Right hindlimb (tissue), 1 donor: ENCODE measurements at places on chromosomes 16 and 17.

DNA sequence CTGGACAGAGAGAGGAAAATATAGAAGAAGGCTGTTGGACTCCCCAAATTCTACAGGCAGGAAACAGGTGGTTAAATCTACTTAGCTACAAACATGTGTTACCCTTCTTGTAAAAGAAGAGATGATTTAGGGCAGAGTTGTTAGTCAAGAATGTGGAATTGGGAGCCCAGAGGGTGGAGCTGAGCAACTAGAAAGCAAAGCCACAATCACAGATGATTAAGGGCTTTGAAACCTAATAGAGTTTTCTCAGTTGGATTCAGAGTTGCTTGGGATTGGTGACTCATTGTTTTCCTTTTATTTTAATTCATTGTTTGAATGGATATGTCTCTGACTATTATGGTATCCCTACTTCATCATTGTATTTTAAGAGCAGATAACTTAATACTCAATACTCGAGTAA, 6.2 kb downstream of the ACSM5 start:
- no peak for DNase-seq

GRCh38 chr16:13957197-13958078, 37.5 kb downstream of the ERCC4 start:
- DNase-seq = peak; percentile 77

GRCh38 chr17:16495980-16496819, 4.2 kb upstream of the LRRC75A start:
- no peak for DNase-seq

- DNase-seq = no peak
These were observed 11.2 kb upstream of the GFOD2 start for GRCh38 chr16:67730326-67730725.

DNA sequence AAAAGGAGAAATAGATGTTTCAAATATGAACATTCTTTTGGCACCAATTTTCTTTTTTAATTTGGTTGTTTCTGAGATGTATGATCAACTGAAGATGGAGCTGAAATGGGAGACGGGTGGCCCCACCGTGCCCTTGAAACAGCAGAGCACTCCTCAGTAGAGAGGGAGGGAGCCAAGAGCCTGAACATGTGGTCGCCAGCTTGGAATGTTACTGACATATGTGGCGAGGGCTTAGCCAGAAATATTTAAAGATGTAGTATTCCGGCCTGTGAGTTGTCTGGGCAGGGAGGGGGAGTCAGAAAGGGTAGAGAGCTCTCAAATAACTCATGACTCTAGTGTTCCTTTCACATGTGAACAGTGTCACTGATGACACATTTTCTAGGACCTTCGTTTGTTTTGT, 13.3 kb upstream of the MRC2 start:
- DNase-seq = peak; percentile 87

GRCh38 chr17:73851091-73851490, 206.8 kb upstream of the SDK2 start:
- no peak for DNase-seq

DNA sequence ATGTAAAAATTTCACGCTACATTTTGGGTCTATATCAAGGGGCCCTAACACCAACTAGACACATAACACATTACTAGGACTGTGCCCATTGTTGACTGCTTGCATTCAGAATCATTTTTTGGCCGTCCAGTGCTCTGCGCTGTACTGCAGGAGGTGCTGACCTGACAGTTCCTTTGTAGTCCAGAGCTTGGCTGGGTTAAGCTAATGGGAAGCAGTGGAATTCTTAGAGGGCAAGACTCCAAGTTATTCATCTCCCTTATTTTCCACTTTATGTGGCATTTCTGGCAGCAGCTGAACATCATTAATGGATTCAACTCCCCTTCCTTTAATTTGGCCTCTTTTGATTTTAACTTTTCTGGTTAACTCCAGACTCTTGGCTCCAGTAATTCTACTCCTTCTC, 351.7 kb downstream of the CDH8 start:
- no peak for DNase-seq

DNA sequence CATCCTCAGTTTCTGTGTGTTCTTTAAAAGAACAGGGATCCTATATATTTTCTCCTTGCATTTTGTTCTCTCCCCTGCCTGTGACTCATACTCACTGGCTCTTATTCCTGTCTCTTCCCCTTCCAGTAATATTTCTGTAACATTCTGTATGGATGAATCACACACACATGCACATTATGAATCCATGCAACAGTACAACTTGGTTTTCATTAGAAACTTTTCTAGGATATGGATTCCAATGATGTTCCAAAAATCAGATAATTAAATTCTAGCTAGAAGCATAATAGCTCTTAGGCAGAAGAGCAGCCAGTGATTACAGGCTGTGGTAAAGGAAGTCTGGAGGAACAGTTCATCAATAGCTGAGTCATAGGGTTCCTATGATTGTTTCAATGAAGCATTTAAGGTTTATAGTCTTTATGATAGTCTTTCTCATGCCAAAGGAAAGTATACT, 119.6 kb upstream of the PMFBP1 start:
- no peak for DNase-seq

GRCh38 chr16:75043175-75043895, 44.5 kb downstream of the ZNRF1 start:
- DNase-seq = no peak

DNA sequence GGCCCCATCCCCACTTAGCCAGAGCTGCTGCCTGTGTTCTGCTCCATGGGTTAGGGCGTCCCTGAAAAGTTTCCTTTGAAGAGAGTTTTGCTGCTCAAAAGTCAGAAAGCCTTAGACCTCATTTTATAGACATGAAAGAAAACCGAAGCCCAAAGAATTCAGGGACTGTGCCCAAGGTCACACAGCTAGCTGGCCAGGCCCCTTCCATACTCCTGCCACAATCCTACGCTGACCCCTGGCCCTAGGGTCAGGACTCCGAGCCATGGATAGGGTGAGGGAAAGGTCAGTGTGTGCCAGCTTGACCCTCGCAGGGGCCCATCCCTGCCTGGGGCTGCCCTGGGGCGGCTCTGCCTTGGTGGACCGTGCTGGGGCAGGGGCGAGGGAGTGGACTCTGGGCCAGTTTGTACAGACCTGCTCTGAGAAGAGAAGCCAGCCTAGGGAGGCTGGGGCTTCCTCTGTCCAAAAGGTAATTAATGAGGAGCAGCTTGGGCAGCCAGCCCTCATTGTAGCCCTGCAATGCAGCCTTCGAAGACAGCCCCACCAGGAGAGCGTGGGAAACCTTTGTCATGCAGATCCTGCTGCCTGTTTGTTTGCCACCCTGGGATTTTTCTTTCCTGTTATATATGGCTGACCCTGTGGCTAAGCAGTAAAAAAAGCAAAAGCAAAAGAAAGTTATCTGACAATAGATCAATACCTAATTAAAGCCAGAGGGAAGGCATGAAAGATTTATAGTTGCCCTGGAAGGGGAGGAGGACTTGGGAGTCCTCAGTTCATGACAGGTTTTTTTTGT, 37.4 kb downstream of the RHBDL3 start:
- no peak for DNase-seq

- DNase-seq = no peak
These were observed 584 bp downstream of the PMP22 start for GRCh38 chr17:15264542-15264941.

DNA sequence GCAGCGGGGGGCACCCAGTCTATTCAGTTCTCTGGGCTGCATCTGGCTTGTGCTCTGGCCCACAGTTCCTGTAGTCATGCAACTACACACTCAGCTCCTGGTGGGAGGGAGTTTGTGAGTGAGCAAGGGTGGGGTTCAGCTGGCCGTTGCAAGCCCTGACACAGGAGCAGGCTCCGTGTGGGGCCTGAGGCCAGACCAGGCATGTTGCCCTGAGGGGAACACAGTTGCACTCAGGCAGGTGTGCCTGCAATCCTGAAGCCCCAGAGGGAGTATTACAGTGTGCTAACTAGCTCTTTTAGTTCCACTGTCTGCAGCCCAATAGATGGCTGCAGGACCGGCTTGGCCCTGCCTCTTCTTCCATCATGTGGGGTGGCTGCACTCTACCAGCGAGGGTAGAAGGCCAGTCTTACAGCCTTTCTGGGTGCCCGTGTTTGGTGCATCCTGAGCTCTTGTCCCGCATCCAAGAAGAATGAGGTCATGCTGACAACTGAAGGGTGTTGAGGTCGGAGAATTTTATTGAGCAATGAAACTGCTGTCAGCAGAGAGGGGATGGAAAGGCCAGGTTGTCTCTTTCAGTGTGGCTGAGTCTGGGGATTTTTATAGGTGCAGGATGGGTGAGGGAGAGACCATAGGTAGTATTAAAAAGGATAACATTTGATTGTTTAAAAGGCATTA, 49.9 kb upstream of the ELAC2 start:
- DNase-seq = peak; percentile 21

DNA sequence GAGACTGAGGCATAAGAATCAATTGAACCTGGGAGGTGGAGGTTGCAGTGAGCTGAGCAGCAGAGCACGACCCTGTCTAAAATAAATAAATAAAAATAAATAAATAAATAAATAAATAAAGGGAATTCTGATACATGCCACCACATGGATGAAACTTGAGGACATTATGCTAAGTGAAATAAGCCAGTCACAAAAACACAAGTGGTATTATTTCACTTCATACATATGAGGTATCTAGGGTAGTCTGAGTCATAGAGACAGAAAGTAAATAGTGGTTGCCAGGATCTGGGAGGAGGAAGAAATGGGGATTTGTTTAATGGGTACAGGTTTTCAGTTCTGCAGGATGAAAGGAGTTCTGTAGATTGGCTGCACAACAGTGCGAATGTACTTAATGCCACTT, 16.3 kb downstream of the PIPOX start:
- no peak for DNase-seq

DNA sequence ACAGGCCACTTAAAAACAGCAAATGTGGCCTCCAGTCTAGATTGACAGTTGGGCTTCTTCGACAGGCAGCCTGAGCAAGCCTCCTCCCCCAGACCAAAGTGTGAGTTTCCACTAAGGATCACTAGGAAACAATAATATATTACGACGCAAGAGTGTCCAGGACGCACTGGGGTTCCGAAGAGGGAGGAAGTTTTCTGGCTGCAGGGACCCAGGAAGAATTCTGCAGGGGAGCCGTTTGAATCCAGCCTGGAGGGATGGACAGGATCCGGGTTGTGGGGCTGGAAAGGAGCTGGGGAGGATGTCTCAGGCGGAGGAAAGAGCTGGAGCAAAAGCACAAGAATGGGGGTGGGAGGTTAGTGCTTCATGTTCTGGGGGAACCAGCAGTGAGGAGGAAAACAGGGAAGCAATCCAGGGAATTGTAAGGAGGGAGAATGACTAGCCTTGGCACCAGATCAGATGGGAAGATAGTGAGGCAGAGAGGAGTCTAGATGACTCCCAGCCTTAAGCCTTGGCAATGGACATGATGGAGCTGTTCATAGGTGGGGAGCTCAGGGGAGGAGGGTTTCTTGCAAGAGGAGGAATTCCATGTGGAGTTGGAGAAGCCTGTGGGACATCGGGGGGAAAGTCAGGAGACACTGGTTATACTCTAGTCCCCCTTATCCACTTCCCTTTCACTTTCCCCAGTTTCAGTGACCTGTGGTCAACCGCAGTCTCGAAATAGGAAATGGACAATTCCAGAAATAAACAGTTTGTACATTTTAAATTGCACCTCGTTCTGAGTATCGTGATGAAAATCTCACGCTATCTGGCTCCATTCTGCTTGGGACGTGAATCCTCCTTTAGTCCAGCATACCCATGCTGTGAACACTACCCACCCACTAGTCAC, 26.6 kb downstream of the NGFR start:
- peak; percentile 60 for DNase-seq

- DNase-seq = peak; percentile 82
These were observed 16.6 kb upstream of the ERN1 start for GRCh38 chr17:64146418-64147109.

DNA sequence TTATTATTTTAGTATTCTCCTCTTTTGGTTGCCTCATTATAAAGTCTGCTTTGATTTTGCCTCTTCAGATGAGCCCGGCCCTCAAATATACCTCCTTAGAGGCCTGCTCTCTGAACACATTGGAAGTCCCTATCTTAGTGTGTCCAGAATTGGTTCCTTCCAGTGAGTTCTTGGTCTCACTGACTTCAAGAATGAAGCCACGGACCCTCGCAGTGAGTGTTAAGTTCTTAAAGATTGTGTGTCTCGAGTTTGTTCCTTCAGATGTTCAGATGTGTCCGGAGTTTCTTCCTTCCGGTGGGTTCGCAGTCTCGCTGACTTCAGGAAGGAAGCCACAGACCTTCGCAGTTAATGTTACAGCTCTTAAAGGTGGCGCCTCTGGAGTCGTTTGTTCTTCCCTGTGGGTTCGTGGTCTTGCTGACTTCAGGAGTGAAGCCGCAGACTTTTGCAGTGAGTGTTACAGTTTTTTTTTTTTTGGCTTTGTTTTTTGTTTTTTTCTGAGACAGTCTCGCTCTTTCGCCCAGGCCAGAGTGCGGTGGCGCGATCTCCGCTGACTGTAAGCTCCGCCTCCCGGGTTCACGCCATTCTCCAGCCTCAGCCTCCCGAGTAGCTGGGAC, 45.8 kb upstream of the NOS2 start:
- no peak for DNase-seq

- DNase-seq = no peak
These were observed 5.4 kb upstream of the KIF18B start for GRCh38 chr17:44952946-44953475.

DNA sequence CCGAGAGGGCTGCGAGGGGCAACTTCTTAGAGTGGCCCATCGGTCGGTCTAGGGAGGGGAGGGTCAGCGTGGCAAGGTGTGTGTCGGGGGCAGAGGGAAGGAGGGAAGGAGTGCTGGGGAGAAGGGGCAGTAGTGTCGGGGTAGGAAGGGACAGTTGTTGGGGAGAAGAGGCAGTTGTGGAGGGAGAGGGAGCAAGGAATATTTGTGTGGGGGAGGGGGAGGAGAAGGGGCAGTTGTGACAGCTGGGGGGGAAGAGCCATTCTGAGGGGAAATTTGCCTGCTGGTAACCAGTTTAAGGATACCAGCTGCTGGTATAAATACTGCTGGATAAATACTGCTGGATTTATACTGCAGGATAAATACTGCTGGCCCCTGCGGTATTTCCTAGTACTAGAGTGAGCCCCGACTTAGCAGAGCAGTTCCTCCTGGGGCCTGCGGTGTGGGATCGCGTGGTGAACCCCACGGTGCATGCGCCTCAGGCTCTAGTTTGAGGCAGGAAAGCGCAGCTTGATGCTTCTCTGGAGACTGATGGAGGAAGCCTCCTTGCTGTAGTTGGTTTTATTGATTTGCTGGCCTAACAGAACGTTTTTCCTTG, 309 bp downstream of the DNAH2 start:
- DNase-seq = no peak

DNA sequence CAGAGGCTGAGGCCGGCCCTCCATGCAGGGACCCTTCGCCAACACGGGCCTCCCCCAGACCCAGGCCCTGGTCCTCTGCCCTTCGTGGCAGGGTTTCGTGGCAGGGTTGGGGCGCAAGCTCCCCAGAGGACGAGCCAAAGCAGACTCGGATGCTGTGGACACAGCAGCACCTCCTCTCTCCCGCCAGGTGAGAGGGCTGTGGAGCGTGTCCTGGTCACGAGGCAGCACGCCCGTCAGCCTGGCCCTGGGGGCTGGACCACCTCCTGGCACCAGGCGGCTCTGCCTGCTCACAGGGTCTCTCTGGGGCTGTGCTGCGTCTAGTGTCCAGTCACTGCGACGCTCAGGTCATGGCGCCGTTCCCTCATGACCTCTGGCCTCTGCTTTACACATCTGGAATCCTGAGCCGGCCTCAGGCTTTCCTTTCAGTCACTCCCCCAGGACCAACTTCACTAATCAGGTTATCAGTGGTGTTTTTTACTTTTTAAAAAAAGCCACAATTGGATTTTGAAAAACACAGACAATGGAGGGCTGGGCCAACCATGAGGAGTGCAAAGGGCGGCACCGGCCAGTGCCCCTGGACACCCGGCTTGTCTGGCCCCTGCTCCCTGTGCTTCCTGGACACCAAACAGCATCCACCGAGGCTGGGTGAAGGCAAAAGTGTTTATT, 5.4 kb downstream of the NDUFAF8 start:
- no peak for DNase-seq
